ENCODE measurements at places on chromosomes 11 and 22.

- DNase-seq = no peak
These were observed 38.2 kb downstream of the OR10A6 start for GRCh38 chr11:7892840-7893254.

- DNase-seq = no peak
These were observed 3.6 kb upstream of the ARAP1 start for GRCh38 chr11:72755713-72756285.

GRCh38 chr11:35981581-35981980 lies 37.7 kb downstream of the LDLRAD3 start:
- DNase-seq = no peak

- no peak for DNase-seq
These were observed 6.1 kb upstream of the CD59 start for GRCh38 chr11:33742249-33742851.

DNA sequence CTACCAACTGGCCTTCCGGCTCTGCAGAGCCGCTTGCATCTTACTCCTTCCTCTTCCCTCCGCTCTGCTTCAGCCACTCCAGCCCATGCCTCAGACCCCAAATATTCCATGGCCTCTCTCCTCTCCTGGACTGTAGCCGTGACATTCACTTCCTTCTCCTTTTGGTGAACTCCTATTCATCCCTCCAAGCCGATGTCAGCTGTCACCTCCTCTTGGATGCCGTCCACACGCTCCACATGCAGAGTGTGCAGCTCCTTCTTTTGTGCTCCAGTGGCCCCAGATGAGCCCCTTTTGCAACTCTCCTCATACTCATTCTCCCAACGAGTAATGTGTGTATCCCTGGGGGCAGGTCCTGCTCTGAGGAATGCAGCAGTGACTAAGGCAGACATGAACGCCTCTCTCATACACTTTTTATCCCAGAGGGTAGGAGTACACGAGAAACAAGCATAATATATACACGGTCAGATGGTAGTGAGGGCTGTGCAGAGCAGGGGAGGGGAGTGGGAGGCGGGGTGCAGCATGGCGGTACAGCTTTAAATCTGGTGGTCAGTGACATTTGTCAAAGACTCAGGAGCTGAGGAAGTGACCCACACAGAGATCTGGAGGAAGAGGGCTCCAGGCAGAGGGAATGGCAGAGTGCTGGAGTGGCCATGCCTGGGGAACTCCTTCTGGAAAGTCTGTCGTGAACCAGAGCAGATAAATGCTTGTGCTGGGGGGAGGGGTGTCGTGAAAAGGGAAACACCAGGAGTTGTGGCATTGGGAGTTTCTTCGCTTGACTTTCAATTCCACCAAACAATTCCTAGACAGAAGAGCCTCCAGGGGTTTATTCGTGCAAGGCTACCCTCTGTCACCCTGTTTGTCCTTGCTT lies 83.8 kb upstream of the ATXN10 start:
- no peak for DNase-seq

DNA sequence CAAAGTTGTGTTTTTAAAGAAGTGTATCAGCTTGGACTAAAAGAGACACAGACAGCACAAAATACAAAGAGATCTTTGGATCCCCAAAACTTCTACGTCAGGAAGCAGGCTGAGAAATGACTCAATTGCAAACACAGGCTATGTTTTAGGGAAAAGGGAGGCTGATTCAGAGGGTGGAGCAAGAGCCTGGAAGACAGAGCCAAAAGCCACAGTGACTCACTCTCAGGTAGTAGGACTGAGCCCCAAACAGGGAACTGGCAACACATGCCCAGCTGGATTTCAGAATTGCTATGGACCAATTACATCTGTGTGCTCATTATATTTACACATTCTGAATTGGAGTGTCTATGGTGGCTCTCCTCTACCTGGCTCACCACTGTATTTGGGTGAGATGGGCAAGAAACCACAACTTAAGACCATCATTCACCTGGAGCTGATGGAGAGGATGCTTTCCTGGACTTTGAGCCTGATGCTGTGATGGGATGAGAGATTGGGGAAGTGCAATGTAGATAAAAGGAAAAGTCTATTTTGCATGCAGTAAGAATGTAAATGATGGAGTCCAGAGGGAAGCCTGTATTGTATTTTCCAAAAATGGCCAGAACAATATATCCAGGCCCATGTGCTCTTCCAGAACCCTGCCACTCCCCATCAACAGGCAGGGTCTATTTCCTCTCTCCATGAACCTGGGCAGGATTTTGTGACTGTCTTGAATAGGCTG lies 20.8 kb upstream of the LINC01488 start:
- no peak for DNase-seq

- DNase-seq = no peak
These were observed 131.9 kb downstream of the ADAMTS15 start for GRCh38 chr11:130580372-130580771.
